Heart right ventricle (tissue), 16 donors: ENCODE measurements at places on chromosomes 12 and 14. TPM values are rescaled to one million over a fixed set of nuclear protein-coding genes. Genes with fewer than 3 reads are reported as not detected.

DNA sequence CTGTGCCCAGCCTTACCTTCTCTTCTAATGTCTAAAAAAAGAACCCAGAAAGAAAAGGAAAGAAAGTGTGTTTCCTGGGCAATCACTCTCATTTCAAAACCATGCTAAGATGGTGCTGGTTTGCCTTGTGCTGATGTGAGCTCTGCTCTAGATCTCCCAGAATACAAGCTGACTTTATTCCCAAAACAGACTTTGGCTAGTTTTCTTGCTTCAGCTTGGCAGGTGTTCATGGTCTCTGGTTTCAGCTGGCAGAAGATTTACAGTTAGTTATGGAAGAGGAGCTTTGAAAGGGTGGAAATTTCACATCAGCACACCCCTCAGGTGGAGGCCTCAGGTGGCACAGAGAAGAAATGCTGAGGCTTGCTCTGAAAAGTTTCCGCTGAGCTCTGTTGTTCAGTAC lies 34.4 kb downstream of the PPP1R36 start:
- DNase-seq, result no peak

- DNase-seq, result no peak
Observed at GRCh38 chr14:100137173-100137572, 22.3 kb downstream of the DEGS2 start.

DNA sequence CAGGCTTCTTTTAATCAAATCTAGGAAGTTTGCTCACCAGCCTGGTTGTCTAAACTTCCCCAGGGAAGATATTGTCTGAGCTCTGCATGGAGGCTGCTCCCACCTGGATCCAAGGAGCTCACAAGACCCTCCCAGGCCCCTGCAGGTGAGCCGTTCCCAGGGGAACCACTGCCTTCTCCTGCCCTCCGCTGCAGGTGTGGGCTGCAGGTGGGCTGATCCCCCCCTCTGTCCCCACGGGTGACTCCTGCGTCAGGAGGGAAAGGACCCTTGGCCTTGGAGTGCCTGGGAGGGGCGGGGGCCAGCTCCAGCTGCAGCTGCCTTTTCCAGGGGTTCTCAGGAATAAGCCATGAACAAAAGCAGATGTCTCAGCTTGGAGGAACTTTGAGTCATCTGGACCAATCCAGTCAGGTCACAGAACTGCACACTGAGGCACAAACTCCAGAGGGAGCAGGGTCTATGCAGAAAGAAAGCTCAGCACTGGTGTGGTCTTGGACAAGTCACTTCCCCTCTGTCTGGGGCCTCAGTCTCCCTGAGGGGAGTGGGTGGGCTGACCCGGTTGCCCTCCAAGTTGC lies 246.6 kb upstream of the RTL1 start:
- no peak for DNase-seq

DNA sequence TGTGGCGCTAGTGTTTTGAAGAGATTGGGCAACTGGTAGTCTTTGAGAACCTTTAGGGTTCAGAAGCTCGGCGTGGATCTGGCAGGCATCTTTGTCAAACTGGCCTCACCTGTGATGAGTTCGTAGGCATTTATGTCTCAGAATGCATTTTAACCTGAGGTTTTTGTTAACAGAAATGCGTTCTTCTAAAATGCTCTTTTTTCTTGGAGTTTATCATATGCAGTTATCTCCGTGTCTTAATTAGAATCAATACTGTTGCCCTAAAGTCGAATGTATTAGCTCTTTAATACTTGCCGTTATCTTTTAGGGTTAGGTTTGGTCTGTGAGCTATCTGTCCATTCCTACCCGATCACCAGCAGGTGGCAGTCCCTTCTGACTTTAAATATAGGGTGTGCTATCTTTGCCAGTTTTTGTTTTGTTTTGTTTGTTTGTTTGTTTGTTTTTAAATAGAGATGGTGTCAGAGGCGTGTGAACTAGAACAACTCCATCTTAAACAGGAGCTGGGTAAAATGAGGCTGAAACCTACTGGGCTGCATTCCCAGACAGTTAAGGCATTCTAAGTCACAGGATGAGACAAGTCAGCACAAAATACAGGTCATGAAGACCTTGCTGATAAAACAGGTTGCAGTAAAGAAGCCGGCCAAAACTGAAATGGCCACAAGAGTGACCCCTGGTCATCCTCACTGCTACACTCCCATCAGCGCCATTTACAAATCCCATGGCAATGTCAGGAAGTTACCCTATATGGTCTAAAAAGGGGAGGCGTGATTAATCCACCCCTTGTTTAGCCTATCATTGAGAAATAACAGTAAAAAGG lies 1.4 kb downstream of the ATF1 start:
- DNase-seq, result peak; percentile 41

Gene CLEC1A
- polyA plus RNA-seq, result 4.8 TPM

- no peak for DNase-seq
Observed at GRCh38 chr12:10235761-10236631, 23.3 kb downstream of the GABARAPL1 start.

DNA sequence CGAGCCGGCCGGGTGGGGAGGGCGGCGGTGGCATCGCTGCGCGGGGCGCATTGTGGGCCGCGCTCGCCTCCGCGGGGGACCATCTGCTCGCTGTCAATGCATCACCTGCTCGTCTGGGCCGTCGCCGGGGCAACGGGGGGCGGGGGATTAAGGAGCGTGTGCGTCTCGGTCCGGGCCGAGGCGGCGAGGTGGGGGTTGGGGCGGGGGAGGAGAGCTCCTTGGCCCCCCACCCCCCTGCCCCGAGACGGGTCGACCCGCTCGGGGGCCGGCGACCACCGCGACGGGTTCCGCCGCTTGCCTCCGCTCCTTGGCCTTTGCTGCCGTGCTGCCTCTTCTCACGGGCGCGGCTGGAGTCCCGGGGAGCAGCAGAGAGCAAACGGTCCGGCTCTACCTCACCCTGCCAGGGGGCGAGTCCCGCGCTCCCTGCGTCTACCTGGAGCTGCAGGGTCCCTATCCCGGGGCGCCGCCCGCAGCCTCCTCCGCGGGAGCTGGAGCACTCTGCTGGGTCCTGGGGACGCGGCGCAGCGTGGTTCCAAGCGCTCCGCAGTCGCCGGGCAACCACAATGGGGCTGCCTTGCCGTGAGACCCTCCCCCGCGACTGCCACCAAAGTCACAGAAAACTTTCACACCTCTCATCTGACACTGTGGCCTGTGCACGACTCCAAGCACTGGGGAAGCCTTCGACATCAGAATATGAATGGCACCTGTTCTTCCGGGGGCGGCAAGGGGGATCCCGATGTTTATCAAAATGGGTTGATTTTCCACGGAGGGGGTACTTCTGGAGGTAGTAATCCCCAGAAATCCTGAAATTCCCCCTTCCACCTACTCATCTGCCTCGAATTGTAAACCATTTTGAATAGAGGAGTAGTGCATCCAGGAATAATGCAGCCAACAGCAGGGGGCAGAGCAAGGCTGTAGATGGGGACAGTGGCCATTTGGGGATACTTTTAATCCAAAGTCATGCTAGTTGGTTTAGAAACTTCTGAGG lies at the start of gene C12orf42:
C12orf42 (minus strand) TSS at position 500 of the 988 bp plus-strand sequence. CDS start 17,542 bp downstream, outside the sequence.
- DNase-seq, result no peak

Gene ART4
- 2.7 TPM for polyA plus RNA-seq

DNA sequence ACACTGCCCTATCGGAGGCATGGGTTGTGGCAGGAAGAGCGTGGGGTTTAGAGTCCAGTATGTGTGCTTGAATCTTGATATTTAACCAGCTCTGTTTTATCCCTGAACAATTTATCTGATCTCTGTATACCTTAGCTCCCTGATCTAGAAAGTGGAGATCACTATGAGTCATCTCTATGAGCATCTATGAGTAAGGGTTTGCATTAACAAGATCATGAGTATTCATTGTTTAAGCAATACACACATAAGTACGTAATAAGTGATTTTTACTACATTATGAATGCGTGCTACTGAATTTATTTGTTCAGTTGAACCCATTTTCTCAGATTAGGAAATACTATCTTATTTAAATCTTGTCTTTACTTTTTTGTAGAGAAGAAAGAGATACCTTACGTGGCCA lies 49.4 kb downstream of the GPATCH2L start:
- no peak for DNase-seq

Gene OVCH1
- 0.44 TPM for polyA plus RNA-seq

DNA sequence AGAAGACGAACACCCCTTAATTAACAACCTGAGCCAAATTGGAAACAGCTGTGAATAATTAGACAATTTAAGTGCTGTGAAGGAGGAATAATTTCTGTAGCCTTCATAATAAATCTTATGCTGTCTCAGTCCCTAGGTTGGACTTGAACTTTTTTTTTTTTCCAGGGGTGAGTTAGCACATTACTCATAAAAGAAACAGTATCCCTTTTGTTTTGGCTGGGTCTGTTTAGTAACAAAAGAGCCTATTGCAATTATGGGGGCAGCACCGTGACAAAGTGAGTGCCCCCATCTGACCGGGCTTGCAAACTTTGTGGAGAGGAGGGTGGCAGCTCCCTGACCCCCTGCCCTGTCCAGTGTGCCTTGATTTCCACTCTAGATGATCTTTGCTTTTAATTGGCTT lies 167.4 kb downstream of the DICER1 start:
- no peak for DNase-seq

- DNase-seq, result no peak
Observed at GRCh38 chr14:24260026-24260779, 2.8 kb downstream of the TGM1 start.

Gene FITM1
- polyA plus RNA-seq, result 77.0 TPM

DNA sequence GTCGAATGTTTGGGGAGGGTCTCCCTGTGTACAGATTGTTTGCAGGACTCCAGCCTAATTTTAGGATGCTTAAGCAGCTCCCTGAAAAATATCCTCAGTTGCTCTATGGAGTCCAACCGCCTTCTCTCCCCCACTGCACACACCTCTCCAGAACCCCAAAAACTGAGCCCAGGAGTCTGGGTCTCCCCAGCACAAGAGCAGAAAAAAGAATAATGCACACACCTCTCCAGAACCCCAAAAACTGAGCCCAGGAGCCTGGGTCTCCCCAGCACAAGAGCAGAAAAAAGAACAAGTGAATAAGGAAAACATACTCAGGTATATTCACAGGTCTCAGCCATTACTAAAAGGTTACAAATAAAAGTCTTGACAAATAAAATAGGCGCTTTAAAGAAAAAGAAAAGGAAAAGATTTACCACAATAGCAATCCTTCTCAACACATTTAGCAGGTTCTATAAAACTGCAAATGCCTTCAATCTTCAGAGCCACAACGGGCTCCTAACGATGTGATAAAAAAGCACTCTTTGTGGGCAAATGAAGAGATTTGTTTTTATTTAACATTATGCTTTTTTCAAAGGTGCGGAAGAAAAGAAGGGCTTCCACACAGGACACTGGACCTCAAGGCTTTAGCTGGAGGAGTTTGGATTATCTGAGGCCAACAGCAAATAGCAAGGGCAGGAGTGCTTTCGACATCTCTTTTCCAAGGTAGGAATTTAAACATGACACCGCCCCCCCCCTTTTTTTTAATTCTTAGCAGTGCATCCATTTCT lies 8.2 kb downstream of the BCL11B start:
- DNase-seq, result no peak

Gene SYT1
- not detected for polyA plus RNA-seq

GRCh38 chr12:124703856-124704255 lies 136.4 kb upstream of the NCOR2 start:
- no peak for DNase-seq

GRCh38 chr14:62269204-62269603 lies 507.0 kb downstream of the SNAPC1 start:
- no peak for DNase-seq

Gene DNAJC22
- polyA plus RNA-seq, result 0.01 TPM

Gene TAS2R30
- not detected for polyA plus RNA-seq

DNA sequence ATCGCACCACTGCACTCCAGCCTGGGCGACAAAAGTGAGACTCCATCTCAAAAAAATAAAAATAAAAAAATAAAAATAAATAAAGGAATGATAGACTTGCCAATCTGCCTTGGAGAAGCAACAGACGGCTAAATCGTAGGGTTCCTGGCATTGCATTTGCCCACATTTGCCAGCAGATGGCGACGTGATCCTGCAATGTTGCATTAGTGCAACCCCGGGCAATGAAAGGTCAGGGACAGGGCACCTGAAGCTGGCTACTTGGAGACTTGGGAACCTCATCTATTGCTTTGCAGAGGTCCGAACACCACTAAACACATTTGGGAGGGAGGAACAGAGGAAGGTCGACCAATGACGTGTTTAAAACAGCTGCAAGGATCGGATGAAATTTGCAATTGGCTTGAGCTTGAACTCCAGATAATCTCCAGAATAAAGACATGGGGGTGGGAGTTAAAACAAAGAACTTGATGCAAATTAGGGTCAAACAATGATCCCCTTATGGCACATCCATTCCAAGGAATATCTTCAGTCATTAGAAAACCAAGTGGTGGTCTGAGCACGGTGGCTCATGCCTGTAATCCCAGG lies 34.6 kb downstream of the SPRING1 start:
- DNase-seq, result peak; percentile 60

Gene ACVR1B
- 8.0 TPM for polyA plus RNA-seq

DNA sequence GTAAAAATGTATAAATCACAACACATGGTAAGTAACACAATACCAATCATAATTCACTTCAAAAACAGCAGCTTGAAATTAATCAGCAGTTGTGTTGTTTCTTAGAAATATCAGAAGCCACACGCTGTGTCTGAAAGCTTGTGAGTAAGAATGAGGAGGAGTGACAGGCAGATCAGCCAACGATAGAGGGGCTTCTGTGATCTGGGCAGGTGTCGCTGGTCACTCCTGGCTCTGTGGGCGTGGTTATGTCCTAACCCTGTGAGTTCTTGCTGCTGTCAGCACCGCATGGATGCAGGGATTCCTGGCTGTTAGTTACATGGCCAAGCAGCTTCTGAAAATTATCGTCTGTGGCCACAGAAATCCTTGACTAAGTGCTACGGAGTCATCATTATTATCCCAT lies 123.4 kb downstream of the SLC25A47 start:
- no peak for DNase-seq

GRCh38 chr12:103924761-103925641 lies 5.2 kb upstream of the HSP90B1 start:
- DNase-seq, result no peak

- DNase-seq, result no peak
Observed at GRCh38 chr12:100435957-100436356, 37.7 kb upstream of the NR1H4 start.

GRCh38 chr12:116233669-116234068 lies 43.8 kb downstream of the MED13L start:
- DNase-seq, result no peak

- no peak for DNase-seq
Observed at GRCh38 chr14:61661471-61662400, 33.6 kb upstream of the HIF1A start.

Gene MFAP5
- 31.8 TPM for polyA plus RNA-seq

Gene TMEM229B
- polyA plus RNA-seq, result 0.68 TPM
